ENCODE measurements at places on chromosomes 2 and 18.
A peak's percentile ranks its signal among the peaks of the same experiment; 100 is the strongest.

GRCh38 chr2:29786361-29786760 is 135.0 kb downstream of the ALK start:
- DNase-seq = no peak

GRCh38 chr2:186699742-186700141 is 5.9 kb downstream of the FAM171B start:
- DNase-seq = no peak

DNA sequence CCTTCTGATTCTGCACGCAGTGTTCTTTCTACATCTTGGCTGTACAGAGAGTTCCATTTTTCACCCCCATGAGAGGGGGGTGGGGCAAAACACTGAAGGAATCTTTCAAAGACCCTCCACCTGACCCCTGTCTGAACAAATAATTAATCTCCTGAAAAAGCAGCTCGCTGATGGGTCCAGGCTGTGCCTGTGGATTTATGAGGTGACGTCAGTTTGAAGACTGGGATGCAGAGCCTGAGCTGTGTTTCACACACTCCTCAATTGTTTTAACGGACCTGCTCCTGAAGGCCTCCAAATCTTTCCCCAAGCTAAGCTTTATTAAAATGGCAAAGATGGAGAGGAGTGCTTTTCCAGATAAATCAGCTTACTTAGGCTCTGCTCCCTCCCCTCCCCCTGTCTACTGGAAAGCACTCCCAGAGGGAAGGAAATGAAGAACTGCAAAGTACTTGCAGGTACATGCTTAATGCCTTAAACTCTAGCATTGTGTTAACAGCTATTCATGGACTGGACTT is 390.2 kb upstream of the TNP1 start:
- no peak for DNase-seq

GRCh38 chr2:190469771-190470170 is 61.6 kb downstream of the MFSD6 start:
- DNase-seq = peak; percentile 20

DNA sequence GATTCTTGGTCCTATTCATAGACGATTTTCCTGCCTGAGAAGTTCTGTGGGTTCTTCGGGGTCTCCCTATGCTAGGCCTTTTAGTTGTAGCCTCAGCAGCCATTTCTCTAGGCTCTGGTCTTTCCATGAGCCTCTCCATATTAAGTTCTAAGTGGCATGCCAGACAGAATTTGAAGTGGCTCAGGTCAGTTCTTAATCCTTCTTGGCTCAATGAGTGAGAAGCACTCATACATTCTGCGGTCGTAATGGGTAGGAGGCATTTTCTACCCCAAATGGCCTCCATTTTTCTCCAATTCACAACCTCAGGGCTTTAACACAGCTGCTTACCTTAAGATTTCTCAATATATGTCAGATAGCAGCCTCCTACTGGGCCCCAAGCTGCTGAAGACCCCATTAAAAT is 405.3 kb upstream of the GALNT5 start:
- no peak for DNase-seq

- no peak for DNase-seq
Measured at GRCh38 chr2:240585681-240586197, 795 bp upstream of the CAPN10 start.

DNA sequence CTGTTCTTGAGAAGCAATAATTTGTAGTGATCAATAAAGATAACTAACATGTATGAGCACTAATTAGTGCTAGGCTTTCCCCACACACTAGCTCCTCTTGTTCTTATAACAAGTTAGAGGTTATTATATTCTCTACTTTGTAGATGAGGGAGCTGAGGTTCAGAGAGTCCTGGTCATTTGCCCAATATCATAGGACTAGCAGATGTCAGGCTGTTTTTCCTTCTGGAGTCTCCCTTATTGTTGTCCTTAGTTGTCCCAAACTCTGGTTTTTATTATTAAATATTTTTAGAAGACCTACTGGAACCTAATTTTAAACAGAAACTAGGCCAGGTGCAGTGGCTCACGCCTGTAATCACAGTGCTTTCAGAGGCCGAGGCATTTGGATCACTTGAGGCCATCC is 16.5 kb upstream of the TTC39C start:
- DNase-seq = no peak
